Brain pericyte (primary cell): ENCODE measurements at places on chromosomes 6 and 20.

GRCh38 chr20:24915440-24915839 is 33.6 kb upstream of the CST7 start:
- DNase-seq = no peak

- DNase-seq = peak; percentile 75
These were observed 2.1 kb downstream of the SOX12 start for GRCh38 chr20:327186-328026.

GRCh38 chr6:42140756-42141602 is 1.4 kb downstream of the C6orf132 start:
- no peak for DNase-seq

- no peak for DNase-seq
These were observed 256.9 kb upstream of the SASH1 start for GRCh38 chr6:148085631-148086331.

DNA sequence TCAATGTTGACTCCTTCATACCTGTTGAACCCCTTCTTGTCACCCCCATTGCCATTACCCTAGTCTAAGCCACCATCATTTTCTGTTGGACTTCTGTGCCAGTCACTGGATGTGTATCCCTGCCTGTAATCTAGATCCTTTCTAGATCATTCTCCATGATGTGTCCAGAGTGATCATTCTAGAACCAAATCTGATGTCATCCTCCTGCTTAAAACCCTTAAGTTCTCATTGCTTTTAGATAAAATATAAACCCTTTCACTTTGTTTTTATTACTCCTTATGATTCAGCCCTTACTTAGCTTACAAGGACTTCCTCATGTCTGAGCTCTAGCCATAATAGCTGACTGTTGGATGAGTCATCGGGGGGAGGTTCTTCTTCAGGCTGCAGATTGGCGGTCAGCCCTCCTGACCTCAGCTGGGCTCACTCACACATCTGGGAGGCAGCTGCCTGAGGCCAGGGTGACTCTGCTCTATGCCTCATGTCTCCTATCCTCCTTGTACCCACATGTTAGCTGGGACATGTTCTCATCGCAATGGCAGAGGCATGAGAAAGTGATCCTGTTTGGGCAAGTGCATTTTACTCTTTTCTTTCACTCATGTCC is 287.6 kb downstream of the ESR1 start:
- peak; percentile 94 for DNase-seq

DNA sequence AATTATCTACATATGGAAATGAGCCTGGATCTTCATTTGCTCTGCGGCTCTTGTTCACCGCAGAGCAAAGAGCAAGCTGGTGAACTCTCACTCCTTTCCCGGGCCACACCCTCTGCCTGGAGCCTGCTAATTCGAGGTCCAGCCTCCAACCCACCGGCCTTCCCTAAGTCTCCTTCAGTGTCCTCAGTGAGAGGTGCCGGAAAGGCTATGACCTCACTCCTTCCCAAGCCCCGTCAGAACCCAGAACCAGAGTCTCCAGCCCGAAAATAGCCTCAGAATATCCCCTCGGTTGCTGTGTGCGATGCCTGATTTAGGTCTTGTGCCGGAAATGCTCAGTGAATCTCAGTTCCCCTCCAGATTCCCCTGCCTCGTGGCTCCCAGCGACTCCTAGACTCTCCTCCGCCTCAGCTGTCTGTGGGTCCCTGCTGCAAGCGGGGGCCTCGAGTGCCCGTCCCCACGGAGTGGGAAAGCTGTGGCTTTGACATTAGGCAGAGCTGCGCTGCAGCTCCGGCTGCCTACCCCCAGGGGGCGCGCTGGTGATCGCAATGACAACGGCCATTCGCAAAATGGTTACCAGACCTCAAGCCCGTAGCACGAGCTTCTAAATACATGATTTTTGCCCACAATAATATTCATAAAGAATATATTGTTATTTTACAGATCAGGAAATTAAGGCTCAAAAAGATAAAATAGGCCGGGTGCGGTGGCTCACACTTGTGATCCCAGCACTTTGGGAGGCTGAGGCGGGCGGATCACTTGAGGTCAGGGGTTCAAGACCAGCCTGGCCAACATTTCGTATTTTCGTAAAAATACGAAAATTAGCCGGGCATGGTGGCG is 4.1 kb upstream of the BNIP5 start:
- DNase-seq = no peak

DNA sequence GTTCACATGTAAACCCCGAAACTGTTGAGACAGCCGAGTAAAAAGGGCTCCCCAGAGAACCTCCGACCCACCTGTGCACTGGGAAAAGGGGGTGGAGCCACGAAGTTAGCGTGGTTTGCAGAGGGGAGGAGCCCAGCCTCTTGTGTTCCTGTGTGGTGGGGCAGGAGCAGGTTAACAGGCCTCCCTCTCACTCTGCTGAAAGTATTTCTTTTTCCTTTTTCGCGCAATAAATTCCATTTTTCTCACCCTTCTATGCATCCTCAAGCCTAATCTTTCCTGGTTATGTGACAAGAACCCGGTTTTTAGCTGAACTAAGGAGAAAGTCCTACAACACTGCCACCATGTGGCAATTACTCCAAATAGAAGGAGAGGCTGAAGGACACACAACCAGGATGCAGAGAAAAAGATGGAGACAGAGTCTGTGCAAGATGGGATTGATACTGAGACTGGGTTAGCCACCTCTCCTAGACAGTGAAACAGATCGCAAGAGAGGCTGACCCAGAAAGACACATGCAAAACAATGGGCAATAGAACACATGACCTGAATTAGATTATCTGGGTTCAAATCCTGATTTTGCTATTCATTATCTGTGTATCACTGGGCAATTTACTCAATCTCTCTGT is 168.7 kb upstream of the PRSS16 start:
- peak; percentile 25 for DNase-seq

DNA sequence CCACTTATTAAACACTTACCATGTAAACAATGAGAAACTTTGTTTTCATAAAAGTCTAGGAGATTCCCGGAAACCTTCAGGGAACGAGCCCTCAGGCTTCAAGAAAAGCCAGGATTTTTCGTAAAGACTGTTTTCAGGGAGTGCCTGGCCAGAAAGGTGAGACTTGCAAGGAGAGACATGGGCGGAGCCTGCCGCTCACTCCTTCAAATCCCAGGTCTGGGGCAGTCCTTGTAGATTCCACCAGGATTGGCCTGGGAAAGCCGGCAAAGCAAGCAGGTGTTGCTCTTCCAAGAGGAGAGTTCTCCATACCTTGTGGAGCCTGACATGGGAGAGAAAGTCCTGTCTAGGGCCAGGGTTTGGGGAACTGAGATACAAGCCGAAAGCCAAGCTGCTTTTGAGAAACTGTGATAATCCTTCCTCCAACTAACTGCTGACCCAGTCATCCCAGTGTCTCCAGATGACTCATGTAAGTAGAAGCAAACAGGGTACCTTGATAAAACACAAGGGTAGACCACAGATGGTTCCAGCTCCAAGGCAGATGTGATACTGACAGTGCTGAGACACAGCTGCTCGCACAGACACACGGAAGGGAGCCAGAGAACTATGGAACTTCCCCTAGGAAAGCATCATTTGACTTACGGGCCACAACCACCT is 69.4 kb upstream of the NAA20 start:
- DNase-seq = no peak

DNA sequence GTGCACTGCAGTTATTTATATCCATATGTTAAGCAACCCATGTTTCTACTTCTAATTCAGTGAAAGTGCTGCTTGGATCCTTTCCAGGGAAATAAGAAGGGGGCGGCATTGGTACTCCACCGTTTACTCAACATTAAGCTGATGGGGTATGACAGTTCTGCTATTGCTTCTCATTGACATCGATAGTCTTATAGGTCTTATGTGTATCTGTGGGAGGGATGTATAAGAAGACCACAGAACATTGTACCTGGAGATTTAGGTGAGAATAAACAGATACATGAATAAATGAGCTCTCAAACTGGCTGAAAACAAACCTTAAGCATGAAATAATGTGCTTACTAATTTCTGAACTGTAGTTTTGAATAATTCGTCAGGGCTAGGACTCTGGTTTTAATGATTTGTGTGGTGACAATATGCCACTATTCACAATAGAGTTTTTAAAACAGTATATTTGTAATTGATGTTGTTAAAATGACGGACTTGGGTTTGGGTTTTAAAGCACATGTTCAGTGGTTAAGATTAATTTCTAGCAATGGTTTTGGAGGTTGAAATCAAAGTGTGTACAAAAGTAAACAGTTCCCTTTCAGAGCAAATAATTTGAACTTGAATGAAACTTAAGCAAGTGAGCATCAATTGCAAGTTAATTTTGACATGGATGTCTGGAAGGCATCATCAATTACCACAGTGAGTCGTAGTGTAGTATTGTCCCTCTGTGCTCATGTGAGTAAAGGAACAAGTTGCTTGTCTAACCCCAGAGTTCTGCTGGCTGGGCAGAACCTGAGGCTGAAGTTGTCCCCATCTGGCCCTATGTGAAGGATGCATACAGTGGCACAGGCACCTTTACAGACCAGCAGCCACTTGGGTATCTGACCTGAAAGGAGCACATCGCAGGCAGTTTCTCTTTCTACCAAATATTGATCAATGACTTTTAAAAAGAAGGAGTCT is 84.7 kb upstream of the SUPT3H start:
- no peak for DNase-seq

DNA sequence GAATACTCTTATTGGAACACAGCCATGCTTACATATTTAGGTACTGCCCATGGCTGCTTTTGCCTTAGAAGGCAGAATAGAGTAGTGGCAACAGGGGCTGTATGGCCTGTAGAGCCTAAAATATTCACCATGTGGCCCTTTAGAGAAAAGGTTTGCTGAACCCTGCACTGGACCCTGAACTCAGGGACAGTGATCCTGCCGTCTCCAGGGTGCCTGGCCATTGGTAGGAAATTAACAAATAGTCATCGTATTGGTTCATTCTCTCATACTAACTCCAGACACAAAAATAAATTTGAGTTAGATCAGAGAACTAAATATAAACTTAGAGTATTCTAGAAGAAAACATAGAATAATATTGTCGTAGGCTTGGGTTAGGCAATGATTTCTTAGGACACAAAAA is 181.4 kb downstream of the BCAS1 start:
- no peak for DNase-seq

GRCh38 chr6:37205175-37205996 is 35.4 kb downstream of the PIM1 start:
- no peak for DNase-seq

DNA sequence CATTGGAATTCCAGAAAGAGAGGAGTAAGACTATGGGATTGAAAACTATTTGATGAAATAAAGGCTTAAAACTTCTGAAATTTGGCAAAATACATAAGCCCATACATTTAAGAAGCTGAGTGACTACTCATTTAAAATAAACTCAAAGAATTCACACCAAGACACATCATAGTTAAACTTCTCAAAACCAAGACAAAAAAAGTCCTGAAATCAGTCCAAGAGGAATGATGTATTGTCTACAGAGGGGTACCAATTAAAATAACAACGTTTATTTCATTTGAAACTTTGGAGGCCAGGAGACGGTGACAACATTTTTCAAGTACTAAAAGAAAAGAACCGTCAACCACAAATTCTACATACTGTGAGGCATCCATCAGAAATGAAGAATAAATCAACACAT is 841.4 kb upstream of the MAP3K7 start:
- DNase-seq = no peak

- no peak for DNase-seq
These were observed 51.8 kb downstream of the UTRN start for GRCh38 chr6:144336900-144337299.

DNA sequence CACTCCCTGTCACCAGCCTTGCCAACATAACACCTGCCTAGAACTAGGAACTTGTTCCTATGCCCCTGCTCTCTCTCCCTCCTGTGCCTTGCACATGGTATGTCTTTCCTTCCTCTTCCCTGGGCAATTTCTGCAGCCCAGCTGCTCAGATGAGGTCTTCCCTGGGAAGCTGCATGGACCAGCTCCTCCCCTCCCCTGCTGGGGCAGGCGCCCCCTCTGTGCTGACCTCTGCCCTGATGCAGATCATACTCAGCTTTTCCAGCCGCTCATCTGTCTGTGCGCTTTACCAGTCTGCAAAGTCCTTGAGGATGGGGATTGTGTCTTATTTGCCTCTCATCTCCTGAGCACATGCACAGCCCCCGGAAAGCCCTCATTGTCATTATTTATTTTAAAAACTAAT is 161.8 kb downstream of the SCML4 start:
- no peak for DNase-seq

GRCh38 chr6:29516108-29516507 is 28.4 kb upstream of the MAS1L start:
- DNase-seq = peak; percentile 15

- no peak for DNase-seq
These were observed 212.3 kb upstream of the HSF2 start for GRCh38 chr6:122187186-122187585.

GRCh38 chr6:131062241-131063027 is 611 bp downstream of the EPB41L2 start:
- DNase-seq = no peak

DNA sequence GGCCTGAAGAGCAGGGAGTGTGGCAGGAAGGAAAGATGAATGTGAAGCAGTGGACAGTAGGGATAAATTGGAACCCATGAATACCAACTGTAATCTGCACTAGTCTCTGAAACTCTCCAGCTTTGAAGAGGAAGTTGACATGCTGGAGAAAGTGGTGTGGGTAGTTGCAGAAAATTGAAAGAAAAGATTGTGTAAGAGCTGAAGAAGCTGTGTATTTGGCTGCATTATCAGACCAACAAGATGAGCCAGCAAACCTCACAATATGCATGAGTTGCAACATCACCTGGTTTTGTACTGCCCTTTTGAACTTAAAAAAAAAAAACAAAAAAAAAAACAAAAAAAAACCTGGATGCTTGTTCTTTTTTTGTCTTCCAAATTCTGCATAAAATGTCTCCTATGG is 921.9 kb upstream of the EYS start:
- no peak for DNase-seq
